T-helper 2 cell (primary cell): ENCODE measurements at places on chromosomes 2 and 18.
A peak's percentile ranks its signal among the peaks of the same experiment; 100 is the strongest.

DNA sequence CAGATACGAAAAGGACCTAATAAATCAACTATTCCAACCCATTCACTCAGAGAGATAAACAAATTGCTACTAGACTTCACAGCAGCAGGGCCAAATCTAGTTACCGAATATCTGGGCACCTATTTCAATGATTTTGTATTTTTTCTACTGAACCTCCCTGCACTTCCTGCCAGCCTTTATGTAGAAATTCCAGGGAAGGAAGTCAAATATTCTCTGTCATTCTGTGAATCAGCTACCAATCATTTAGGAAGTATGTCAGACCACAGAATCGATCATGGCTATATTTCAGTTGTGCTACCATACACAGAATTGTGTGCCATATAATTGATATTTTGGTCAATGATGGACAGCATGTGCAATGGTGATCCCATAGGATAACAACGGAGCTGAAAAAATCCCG lies 109.6 kb upstream of the SPOPL start:
- DNase-seq, result no peak

DNA sequence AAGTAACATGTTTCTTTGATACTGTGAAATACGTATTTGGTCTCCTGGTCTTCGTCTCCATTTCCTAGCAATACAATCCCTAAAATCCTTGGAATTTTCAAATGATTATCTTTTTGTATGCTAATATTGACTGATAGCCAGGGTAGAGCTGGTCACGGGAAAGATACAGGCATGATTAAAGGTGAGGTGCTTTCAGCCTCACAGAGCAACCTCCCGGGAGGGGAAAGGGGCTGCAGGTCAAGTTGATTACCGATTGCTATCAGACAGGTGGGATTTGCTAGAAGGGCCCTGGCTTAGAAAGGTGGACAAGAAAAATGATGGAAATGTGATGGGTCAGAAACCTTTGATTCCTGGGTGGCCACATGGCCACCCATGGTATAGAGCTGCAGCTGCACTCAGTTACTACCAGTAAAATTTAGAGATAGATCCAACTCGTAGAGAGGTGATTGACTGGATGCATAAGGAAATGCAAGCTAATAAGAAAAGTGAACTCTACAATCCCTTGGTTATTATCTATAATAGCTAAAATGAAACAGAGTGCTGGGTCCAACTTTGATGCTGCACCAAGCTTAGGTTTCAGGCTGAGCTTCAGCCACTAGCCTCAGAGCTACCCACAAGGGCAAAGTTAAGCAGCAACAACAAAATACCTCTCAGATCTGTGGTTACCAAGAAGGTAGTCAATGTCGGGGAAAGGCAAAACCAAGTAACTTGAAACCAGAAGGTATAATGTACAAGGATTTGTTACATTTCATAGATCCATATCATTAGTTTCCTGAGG lies 15.3 kb downstream of the YPEL5 start:
- DNase-seq, result no peak

DNA sequence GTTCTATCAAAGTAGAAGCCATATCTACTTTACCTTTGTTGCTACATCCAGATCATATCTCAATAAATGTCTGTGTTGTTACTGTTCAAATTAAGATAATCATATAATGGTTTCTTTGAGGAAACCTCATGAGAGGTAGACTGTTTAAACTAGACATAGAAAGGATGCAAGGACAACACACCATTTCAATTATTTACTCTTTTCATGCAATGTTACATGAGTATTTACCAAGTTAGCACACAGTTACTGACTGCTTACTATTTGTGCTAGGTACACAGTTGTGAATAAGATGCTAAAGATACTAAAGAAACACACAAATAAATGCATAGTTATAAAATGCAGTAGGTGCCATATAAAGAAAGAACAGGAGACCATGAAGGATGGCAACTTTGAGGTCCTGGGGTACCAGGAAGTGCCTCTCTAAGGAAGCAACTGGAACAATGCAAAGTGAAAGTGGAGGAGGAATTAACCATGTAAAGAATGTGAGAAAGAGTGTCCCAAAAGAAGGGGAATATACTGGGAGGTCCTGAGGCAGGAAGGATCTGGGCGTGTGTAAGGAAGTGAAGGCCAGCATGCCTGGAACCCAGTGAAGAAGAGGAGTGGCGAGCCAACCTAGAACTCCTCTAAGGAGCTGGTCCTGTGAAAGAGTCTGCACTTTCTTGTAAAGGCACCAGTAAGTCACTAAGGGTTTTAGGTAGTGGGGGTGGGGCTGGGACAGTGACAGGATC lies 39.4 kb downstream of the RBMS1 start:
- DNase-seq, result no peak

- DNase-seq, result no peak
Observed at GRCh38 chr2:186559370-186559769, 30.5 kb upstream of the ITGAV start.

DNA sequence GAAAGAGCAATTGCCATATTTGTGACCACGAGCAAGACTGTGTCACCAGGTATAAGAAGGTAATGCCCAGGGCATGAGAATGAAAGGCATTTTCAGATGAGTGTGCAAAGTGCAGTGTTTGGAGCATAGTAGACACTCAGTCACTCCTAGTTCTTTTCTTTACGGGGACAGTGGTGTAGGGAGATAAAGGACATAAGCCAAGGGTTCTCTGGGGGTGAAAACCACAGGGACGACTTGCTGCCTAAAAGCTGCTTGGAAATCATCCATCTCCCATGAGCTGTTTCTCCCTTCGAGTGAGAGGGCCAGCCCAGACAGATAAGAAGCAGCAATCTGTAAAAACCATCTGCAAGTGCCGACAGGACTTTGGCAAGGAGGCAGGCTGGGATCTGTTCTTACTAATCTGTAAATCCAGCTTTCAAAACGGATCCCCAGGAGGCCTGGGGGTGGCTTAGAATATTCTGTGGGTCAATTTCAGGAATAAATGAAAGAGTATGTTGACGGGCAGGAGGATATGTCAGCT lies 221.6 kb downstream of the LPIN1 start:
- no peak for DNase-seq

- no peak for DNase-seq
Observed at GRCh38 chr2:127381762-127382161, 6.0 kb downstream of the MAP3K2 start.

DNA sequence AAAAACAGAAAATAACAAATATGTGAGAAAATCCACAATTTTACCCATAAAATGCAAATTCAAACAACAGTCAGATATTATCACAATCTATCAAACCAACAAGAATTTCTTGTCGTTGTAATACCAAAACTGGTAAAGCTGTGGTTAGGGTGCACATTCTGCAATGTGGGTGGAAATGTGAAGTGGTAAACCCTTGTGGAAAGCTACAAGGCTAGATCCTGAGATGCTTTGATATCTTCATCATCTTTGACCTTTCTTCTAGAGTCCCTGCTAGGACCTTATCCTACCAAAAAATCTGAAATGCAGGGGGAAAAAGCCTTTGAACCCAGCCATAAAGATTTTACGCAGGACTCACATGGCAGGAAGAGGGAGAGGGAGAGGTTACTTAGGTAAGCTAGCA lies 17.2 kb upstream of the ATG16L1 start:
- DNase-seq, result peak; percentile 88

DNA sequence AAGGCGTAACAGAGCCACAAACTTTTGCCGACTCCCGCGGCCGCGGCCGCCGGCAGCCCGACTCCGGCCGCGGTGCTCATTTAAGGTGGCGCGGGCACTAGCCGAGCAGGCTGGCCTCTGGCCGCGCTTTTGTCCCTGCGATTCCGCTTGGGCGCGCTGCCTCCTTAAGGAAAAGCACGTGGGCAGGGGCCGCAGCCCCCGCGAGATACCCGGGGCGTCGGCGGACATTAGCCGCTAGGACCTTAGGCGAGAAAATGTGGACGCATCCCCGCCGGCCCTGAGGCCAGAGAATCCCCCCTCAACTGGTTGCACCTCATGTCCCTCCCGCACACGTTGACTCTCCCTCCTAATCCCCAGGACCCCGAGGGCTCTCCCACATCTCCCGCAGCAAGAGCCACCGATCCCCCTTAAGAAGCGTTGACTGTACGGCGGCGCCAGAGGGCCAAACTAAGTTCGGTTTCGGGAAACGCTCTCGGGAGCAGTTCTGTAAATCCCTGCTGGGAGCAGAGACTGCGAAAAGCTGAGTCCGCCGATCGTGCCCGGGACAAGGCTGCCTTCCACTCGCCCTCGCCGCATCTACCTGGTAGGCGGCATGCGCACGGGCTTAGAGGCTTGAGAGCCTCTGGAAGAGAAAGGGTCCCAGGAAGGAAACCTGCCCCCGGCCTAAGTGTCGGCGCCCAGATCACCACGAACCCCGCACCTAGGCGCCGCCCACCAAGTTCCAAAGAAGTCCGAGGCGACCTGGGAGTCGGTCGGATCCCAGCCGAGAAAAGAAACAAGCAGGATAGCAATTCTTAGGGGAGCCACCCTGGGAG lies 1.8 kb upstream of the SATB2 start:
- peak; percentile 60 for DNase-seq

DNA sequence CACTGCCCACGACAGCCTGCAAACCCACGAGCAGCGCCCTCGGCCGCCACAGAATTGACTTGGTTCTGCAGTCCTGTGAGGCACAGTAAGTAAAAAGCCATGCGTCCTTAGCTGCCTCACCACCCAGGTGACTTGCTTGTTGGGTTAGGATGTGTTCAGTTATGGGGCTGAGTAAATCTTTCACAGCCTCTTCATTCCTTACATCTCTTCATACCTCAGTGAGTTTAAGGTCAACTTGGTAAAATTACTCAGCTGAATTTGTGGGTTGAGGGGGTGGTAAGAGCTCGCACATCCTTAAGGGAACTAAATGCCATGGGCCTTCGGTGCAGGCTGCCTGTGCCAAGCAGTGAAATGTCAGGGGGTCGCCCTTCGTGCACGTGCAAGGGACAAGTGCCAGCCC lies 165.2 kb upstream of the ALKAL2 start:
- no peak for DNase-seq
